ENCODE measurements at places on chromosomes 3 and 15.
A peak's percentile ranks its signal among the peaks of the same experiment; 100 is the strongest.

GRCh38 chr15:74334127-74334526 is 33.3 kb downstream of the CYP11A1 start:
- DNase-seq = no peak

GRCh38 chr15:100877551-100877950 is 2.1 kb upstream of the ALDH1A3 start:
- no peak for DNase-seq

- DNase-seq = no peak
Measured at GRCh38 chr15:62417439-62417838, 252.4 kb upstream of the C2CD4B start.

GRCh38 chr3:84547971-84548970 is 410.5 kb upstream of the CADM2 start:
- no peak for DNase-seq

DNA sequence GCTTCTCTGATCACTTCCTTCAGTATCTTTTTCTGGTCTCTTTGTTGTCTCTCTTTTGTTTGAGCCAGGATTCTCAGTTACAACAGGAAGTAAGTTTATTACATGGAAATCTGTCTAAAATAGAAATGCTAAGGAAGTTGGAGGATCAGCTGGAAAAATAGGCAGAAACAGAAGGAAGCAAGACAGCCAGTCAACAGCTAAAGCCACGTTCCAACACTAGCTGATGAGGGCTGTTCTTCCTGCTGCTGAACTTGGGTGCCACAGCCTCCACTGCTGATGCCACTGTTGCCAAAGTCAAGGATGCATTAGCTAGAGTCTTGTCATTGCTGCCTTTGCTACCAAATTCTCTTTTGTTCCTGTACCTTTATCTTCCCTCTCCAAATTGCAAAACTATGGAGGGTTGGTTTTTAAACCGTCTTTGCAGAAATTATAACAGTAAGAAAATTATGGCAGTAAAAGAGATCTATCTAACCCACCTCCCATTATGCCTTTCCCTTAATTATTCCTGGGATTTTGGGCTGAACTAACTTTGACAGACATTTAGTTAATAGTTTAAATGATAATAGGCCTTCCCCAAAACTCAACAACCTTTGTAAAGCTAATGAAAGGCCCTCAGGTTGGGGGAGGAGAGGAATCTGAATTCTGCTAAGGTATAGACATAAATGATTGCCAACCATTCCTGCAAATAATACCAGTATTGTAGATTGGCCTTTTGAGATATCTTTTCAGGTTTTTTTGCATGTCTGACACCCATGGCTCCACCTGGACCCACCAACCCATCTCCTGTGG is 27.4 kb upstream of the OR5K4 start:
- no peak for DNase-seq

GRCh38 chr15:65374821-65375401 is 2.9 kb downstream of the IGDCC3 start:
- DNase-seq = no peak

- no peak for DNase-seq
Measured at GRCh38 chr3:8353364-8353763, 148.3 kb upstream of the LMCD1 start.

DNA sequence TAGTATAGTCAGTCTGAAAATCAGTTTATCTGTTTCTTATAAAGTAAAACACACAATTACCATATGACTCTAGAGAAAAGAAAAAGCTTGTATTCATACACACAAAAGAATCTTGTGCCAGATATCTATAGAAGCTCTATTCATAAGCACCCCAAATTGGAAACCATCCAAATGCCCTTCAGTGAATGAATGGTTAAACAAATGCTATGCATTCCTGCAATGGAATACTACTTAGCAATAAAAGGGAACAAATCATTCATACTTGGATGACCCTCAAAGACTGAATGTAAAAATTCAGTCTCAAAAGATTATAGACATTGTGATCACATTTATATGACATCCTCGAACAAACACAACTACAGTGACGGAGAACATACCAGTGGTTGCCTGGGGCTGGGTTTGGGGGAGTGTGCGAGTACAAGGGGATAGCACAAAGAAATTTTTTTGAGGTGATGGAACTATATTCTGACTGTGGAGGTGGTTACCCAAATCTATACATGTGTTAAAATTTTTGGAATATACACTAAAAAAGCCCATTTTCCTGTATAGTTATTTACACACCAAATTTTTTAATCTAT is 680.6 kb downstream of the NTRK3 start:
- DNase-seq = no peak

- no peak for DNase-seq
Measured at GRCh38 chr3:126621171-126621570, 33.8 kb downstream of the TXNRD3 start.

GRCh38 chr15:60128000-60128376 is 123.9 kb downstream of the FOXB1 start:
- DNase-seq = no peak

GRCh38 chr3:60854791-60855190 is 396.5 kb downstream of the FHIT start:
- no peak for DNase-seq

DNA sequence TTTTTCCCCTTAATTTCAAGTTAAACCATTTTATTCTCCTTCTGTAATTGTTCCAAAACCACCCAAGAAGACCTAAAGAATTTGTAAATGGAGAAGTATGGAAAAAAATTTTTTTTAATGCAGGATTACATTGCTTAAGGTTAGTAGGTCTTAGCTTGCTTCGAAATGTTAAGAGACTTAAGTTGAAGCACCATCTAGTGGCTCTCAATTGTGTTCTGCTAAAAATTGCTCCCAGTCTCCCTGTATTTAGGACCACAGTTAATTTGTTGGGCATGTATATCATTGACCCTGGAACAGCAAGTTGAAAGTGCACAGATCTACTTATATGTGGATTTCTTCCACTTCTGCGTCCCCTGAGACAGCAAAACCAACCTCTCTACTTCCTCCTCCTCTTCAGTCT is 32.4 kb downstream of the CD200R1L start:
- DNase-seq = peak; percentile 33

DNA sequence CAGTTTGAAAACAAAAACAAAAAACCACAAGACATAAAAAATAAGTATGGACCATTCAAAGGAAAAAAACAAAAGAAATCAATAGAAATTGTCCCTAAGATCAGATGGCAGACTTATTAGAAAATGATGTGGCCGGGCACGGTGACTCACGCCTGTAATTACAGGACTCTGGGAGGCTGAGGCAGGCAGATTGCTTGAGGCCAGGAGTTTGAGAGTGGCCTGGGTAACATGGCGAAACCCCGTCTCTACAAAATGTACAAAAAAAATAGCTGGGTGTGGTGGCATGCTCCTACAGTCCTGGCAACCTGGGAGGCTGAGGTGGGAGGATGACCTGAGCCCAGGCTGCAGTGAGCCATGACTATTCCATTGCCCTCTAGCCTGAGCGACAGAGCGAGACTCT is 16.6 kb downstream of the SPCS1 start:
- no peak for DNase-seq

GRCh38 chr15:37873336-37873735 is 61.1 kb upstream of the TMCO5A start:
- no peak for DNase-seq

DNA sequence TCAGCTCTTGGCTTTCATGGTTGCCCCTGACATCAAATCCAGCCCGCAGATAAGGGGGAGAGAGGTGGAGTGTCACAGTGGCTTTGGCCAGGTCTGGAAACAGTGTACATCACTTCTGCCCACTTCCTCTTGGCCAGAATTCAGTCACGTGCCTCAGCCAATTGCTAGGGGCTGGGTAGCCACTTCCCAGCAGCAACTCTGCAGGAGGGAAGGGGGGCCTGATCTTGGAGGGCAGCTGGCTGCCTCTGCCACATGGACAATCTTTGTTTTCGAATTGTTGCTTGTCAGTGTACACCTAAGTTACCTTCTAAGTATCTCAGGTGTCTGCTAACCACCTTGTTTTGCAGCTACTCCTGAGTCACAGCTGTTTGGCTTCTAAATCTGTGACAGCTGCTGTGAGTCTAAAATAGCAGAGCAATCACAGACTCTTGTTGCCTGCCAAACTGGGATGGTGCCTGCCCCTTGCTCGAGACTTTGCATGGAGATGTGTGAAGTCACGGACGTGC is 41.0 kb upstream of the LIMD1 start:
- DNase-seq = no peak

GRCh38 chr15:40002295-40002694 is 36.7 kb downstream of the SRP14 start:
- peak; percentile 2 for DNase-seq

DNA sequence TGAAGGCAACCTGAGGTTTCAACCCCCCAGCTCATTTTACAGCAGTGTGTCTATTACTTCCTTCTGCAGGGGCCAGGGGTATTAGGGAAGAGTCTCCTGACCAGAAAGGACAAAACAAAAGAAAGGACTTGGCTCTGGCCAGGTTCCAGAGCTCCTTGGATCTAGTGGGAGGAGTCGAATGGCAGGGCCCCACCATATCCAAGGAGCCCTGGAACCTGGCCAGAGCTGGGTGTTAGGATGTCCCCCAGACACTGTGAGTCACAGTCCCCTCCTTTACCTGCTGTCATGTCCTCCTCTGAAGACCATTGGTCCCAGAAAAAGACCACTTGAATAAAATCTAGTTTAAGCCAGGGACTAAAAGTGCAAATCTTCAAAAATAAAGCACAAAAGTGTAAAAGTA is 113.2 kb downstream of the EEFSEC start:
- DNase-seq = no peak

GRCh38 chr3:50303013-50303815 is at the start of gene HYAL1:
TSS of gene HYAL1 (minus strand) at chr3:50303574. CDS start at chr3:50302956, 618 bp downstream.
- DNase-seq = no peak

GRCh38 chr3:187743195-187744141 is 1.8 kb downstream of the BCL6 start:
- DNase-seq = no peak

DNA sequence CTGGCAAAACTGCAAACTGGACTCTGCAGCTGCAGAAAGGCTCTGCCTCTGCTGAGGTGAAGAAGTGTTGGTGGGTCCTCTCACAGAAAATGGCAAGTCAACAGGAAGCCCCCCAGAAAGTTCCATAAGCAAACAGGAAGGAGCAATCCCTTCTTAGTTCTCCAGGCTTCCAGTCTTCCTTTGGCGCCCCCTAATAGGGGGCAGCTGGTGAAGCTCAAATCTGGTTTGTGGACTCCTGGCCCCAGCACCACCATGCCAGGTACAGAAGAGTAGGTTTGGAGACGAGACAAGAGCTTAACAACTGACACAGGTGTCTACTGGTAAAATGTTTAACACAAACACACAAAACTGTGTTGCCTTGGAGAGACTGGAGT is 35.5 kb downstream of the LEO1 start:
- DNase-seq = no peak

GRCh38 chr15:71449956-71450355 is 334.7 kb downstream of the THSD4 start:
- no peak for DNase-seq

GRCh38 chr3:184678317-184679055 is 33.4 kb downstream of the MAGEF1 start:
- DNase-seq = no peak

DNA sequence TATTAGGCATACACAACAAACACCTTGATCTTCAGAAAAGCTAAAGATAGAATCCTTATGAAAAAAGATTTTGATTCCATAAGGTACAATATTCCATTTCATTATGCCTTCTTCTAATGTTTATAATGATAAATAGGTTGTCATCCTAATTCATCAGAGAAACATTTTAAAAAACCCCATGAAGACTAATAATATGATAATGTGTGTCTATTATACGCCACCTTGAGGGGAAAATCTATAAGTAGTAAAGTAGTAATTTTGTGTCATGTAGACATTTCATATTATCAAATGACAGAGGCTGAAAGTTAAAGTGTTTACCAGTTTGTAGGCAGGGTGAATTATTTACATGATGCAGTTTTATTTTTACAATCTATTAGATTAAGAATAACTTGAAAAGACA is 524.3 kb downstream of the GBE1 start:
- no peak for DNase-seq

DNA sequence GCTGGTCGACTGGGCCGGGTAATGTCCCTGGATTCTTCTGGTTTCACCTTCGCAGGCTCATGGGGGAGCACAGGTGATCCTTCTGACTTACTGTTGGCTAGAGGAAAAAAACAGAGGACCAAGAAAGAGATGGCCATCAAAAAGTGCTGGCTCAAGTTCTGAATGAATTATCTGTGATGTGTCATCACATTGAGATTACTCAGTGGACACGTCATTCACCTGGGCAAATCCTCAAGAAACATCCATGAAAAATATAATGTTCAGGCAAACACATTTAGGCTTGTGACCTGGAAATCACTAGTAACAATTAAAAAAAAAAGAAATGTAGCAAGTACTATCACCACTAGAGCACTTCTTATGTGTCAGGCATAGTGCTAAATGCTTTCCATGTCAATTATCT is 81.5 kb upstream of the SLC2A2 start:
- DNase-seq = no peak

DNA sequence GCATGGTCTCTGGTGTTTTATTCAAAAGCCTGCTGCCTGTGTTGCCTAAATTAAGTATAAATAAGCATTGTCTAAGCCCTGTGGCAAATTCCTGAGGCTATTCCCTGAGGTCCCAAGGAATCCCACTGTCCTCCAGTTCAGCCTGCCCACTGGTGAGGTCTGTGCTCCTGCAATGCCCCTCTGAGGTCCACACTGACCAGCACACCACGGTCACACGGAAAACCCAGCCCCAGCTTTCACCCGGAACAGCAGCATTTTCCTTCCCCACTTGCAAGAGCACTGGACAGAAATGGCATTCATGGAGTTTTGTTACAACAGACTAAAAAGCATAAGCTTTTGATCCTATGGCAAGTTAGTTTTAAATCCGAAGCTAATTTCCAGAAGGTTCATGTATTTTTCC is 234.0 kb downstream of the KLF13 start:
- no peak for DNase-seq

DNA sequence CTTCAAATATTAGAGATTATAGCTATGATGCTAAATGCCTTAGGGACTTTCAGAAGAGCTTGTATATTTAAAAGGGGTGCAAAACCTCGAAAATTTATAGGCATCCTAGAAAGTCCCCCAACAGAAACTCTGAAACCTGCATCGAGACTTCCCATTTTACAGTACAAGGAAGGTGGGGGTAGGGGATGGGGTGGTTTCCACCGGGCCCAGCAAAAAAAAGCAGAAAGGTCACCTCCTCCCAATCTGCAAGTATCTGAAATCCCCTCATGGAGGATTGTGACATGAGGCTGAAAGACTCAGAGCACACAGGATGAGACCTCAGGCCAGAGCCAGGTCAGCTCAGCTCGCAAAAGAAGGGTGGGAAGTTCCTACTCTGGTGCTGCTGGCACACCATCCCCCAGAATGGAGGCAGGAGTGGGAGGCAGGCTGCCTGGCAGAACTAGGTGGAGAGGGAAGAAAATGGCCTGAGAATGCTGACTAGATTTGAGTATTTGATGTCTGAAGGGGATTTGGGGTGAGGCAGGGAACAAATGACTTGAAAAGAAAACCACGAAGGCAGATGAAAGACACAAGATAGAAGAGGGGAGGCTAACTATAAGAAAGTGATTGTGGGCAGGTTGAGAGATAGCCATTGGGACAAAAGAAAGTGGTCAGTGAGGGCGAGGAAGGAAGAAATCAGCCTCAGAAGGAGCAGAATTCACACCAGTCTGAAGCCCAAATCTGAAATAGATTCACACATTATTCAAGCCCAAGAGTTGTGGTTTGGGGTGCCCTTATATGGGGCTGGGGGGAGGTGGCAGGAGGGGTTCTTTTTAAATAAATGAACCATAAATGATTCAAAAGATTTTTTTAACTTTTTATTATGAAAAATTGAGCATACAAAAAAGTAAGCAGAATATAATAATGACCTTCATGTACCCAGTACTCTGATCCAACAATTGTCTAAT is 22.5 kb upstream of the TSC22D2 start:
- DNase-seq = no peak

Data from epithelial cell of proximal tubule (primary cell).